ENCODE measurements at places on chromosomes 2 and 18.

DNA sequence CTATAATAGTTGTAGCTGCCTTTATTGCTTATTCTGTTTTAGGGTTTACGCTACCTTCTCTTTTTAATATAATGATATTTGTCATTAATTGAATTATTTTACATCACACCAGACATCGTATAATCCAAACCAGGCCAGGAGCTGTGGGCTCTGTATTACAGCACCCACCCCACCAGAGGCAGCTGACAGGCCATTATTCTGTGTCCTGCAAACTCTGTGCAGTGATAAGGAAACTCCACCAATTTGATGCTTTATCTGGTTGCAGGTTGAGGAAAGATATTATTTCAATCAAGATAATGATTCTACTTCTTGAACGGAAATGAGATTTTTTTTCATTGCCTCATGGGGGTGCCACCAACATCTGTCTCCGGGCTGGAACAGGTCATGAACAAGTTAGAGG is 227.3 kb downstream of the ZBTB7C start:
- DNase-seq: no peak

- DNase-seq: no peak
These were observed 1135.1 kb upstream of the CHAC2 start for GRCh38 chr2:52632543-52632942.

DNA sequence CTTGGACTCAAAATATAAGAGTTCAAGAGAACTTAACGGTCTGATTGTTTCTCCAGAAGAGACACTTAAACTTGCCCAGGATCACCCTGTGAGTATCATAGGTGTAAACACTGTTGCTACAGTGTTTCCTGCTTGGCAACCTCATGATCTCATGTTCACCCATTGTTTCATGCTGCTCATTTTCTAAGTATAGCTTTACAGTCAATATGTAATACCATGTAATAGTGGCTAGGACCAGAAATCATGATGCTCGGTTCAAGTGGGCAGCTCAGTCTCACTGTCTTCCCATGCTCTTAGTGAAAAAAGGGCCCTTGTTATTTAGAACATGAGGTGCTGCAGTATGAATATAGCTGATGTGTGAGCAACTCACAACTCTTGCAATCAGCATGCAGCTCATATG is 157.5 kb downstream of the CERS6 start:
- DNase-seq: no peak

- no peak for DNase-seq
These were observed 93.9 kb upstream of the LGALSL start for GRCh38 chr2:64359892-64360657.

DNA sequence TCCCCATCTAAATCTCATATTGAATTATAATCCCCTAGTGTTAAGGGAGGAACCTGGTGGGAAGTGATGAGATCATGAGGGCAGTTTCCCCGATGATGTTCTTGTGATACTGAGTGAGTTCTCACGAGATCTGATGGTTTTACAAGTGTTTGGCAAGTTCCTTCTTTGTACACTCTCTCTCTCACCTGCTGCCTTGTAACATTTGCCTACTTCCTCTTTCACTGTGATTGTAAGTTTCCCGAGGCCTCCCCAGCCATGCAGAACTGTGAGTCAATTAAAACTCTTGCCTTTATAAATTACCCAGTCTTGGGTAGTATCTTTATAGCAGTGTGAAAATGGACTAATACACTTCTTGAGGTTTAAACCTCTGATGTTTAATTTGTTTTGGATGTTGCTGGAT is 177.5 kb downstream of the CD8B2 start:
- DNase-seq: no peak

DNA sequence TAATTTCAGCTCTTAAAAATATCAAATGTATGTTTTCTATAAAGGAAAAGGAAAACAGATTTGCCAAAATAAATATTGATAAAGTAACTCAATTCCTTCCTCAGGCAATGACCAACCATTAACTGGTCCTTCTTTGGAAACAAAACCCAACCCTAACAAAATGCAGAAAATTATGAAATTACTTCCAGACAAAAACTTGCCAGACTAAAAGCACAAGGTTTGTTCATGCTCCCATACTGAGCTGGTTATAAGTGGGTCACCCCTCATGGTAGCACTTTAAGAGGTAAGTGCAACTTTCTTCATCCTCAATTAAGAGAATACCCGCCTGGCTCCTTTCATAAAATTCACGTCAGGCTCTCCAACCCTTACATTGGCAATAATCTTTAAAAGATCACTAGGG is 31.1 kb upstream of the TTC32 start:
- DNase-seq: no peak

DNA sequence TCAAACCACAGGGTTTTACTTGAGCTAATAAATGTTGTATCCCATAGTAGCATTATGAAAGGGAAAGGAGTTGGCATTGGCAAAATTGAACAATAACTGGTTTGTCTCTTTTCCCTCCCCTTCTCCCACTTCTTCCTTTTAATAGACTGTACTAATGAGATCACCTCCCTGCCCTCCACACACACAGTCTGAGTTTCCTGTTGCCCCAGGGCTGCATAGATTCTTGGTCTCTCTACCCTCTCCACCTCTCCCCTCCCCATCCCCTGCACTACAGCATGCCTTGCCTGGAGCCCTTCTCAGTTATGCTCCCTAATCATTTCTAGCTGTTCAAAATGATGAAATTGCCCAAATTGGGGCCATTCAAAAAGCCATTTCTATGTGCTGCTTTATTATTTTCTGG is 37.2 kb upstream of the NEMP2 start:
- DNase-seq: no peak

- no peak for DNase-seq
These were observed 230.8 kb downstream of the OSR1 start for GRCh38 chr2:19127616-19128015.

DNA sequence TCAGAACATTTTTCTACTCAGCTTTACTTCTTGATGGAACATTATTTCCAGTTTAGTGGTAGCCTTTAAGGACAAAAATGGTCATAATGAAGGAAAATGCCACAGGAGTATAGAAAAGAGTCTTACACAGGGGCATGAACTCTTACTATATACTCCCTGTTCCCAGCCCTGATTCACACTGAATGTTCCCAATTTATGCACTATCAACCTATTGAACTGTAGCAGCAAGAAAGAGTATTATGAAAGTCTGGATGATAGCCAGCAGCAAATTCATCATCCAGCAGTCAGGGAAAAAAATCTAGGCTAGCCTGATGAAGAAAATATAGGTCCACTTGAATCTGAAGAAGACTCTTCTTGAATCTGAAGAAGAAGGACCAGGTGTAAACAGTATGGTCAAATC is 1170.3 kb upstream of the CHAC2 start:
- no peak for DNase-seq

DNA sequence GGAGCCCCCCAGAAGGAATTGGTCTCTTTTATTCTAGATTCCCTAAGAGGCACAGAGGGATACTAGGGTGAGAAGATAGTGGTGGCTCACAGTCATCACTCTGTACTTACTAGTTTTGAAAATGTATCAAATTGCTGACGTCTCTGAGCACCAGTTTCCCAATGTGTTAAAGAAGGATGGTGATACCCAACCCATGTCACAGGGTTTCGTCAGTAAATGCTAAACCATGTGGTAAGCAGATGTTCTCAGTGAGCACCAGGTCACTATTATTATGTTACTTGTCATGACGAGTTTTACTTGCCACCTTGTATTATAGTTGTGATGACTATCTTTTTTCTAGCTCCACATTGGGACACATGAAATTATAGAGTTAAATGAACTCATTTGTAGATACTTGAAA is 54.7 kb downstream of the NEDD4L start:
- no peak for DNase-seq

DNA sequence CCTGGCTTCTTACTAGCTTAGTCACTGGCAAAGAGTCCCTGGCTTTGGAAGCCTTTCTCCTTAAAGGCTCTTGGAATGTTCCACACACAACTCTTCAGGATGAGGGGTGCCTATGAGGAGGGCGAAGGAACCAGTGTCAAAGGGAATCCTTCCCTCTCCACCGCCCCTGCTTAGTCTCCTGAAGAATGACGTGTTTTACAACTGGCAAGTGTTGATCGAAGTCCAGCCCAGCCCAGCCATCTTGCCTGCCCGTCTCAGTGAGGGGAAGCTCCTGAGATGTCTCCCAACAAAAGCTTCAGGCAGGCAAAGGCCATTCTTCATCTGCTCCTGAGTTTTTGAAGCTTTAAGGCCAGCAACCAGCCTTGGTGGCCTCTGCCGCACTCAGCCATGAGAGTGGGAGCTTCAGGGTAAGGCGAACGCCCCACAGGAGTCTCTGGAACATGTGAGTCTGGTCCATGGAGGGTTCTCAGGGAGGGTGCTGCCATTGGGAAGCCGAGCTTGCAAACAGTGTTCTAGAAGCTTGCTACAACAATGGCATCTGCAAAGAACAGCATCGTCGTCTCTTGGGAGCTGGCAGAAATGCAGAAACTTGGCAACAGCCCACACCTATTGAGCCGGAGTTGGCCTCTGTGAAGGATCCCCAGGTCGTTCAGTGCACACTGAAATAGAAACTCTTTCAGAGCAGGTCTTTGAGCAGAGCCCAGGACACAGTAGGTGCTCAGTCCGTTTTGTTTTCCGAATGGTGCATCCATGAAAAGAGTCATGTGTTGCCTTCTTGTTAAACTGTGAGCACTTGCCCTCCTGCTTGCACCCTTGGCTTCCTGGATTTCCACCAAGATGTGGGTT is 220.7 kb downstream of the SEPTIN10 start:
- no peak for DNase-seq

GRCh38 chr2:184498936-184499335 is 99.4 kb upstream of the ZNF804A start:
- no peak for DNase-seq

DNA sequence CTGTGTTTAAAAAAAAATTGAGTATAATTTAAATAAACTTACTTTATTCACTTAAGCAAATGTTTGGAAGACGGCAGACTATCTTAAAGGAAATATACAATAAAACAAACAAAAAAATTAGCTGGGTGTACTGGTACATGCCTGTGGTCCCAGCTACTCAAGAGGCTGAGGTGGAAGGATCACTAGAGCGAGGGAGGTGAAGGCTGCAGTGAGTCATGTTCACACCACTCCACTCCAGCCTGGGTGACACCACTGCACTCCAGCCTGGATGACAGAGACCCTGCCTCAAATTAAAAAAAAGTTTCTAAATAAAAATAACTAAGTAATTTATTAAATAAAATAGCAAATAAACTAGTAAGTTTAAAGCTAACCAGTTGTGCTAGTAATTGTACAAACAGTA is 7.5 kb downstream of the PUM2 start:
- no peak for DNase-seq

DNA sequence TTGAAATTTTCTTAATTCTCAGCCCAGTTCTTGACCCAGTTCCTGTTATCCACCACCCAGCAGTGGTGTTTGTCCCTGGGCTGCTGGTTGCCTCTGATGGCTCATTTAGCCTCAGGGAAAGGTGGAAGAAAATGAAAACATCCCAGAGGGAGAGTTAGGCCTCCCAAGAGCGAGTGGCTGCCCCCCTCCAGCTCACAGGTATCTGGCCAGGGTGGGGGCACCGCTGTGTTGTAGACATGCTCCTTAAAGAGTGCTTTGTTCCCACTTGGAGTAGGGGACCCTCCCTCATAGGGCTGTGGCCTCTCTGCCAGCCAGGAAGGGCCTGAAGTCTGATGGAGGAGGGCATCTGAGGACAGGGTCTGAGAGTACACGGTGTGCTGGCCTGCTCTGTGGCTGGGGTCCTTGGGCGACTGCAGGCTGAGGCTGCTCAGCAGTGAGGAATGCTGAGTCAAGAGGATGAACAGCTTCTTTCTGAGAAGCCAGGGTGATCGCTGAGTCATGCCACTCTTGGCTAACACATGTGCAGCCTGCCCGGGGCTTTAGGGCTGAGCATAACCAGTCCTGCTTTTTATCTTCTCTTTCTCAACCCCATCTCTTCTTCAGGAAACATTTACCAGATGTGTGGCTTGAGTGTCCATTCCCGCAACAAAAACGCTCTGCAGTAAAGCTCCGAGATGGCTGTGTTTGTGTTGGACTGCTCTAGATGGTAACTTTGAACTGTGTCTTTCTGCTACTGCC is 72.3 kb downstream of the IL1R2 start:
- no peak for DNase-seq

DNA sequence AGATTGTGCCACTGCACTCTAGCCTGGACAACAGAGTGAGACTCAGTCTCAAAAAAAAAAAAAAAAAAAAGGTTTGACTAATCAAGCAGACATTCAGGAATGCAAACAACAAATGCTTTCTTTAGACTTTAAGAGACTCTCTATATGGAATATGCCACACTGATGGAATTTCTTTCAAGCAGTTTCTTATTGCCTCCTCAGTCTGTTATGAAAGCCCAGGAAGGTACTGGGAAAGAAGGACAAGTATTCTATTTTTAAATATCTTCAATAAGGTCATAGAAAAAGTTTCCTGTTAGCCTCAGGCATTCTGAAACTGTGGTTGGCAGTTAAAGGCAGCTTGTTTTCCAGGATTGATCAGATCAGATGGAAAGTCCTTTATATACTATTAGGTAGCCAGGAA is 241.6 kb downstream of the PIK3C3 start:
- no peak for DNase-seq

DNA sequence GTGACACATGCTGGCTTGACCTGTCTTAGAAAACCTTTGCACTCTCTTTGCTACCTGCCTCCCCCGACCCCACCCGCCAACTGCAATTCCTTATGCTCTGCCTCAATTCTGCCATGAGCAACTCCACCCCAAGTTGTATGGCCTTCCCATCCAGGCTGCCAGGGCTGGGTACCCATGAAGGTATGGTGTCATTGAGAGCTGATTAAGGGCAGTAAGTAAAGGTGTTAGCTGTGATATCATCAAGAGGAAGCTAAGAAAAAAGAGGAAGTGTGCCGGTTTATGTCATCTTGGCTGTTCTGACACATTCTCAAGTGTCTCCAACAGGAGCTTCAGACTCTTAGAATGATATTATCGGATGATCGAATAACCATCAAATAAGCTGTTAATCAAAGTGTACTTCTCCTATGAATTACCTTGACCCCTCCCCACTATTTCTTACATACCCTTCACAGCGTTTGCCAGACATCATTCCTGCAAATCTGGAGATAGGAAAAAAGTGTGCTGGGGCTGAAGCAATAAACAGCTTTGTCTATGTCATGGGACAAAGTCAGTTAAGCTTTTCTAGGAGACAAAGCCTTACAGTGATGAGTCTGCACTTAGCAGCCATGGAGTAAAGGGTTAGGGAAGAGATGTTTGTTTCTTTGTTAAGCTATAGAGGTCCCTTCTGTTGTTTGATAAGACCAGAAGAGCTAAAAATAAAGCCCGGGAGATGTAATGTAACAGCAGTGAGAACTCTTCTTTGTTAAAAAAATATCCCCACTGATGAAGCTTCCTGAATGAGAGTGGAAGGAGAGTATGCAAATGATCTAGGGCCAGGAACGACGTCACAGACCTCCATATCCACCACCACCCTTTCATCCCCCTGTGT is 40.4 kb upstream of the SMAD2 start:
- DNase-seq: no peak

GRCh38 chr2:51454177-51454576 is 422.2 kb upstream of the NRXN1 start:
- DNase-seq: no peak

Measured in stimulated activated naive CD8-positive, alpha-beta T cell treated with anti-CD3 and anti-CD28 coated beads, Interleukin-15, amount 100 ng/mL, for 72 hours (primary cell).